ENCODE measurements at places on chromosomes 2 and 18.

GRCh38 chr2:195533771-195534642, 123.0 kb upstream of the SLC39A10 start:
- peak; percentile 91 for DNase-seq

DNA sequence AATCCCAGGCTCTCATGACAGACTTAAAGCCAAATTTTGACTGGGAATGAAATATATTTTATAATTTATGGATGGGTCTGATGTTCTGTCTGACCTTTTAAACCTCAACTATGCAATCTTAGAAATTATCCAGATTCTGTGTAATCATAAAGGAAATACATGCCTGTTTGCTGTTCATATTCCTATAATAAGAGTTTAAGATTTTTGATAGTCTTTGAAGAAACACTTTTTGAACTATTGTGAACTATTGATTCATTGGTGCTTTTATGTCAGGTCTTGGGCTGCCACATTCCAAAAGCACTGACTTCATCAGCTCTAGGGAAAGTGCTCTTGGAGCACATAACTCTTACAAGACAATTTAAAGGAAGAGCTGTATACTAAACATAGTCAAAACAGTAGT, 64.2 kb downstream of the CCDC150 start:
- no peak for DNase-seq

DNA sequence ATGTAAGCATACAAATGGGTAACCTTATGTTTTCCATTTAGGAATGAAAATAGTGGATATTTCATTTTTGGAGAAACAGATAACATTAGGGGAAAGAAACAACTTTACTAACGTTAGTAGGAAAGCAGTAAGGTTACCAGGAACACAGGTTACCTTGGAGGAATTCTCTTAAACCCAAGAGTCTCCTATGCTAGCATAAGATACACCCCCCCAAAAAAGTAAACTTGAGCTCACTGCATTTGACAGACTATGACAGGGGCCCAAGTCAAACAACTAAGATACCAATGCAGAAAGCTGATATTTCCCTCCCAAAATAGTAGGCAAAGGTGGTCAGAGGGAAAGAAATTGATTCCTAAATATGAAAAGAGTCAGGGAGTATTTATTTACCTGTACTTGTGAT, 656.9 kb downstream of the DSC3 start:
- DNase-seq: no peak

- DNase-seq: no peak
Measured at GRCh38 chr2:67684991-67685390, 287.9 kb downstream of the ETAA1 start.

- no peak for DNase-seq
Measured at GRCh38 chr18:41687138-41687537, 267.9 kb upstream of the PIK3C3 start.

DNA sequence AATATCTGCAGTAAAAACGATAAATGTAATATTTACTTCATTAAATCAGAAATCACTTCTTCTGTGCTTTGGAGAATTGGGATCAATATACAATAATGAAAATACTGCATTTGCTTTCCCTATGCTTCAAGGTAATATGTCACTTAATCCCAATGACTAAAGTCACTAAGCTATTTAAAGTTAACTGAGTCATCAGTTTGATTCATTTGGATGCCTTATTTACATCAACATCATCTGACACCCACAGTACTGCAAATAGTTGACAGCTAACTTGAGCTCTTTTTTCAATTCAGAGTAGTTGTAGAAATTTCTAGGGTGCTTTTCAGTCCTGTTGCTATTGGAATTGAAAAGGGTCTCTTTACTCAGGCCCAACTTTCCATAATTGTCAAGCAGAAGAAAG, 776.9 kb upstream of the FSHR start:
- DNase-seq: no peak

DNA sequence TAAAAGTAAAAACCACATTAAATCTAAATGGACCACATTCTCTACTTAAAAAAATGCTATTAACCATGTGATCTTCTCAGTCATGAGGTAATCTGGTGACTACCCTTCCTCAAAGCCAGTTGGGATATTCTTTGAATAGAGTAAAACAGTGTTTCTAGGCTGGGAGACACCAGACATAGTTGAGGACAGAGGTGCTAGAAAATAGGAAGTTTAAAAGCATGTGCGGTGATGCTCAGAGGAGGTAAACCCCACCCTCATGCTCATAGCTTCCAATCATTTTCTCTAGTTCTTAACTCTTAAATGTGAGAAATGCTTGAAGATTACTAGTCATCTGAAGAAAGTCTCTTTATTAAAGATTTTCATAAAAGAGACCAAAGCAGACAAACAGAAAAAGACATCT, 30.7 kb upstream of the ELAC1 start:
- no peak for DNase-seq
